Stimulated activated CD8-positive, alpha-beta memory T cell treated with anti-CD3 and anti-CD28 coated beads, Interleukin-4, amount 100 ng/mL, for 48 hours (primary cell): ENCODE measurements at places on chromosomes 11 and 22.

GRCh38 chr11:29985248-29985647 lies 31.6 kb downstream of the KCNA4 start:
- no peak for DNase-seq

- no peak for DNase-seq
Observed at GRCh38 chr11:35193767-35194166, 54.8 kb downstream of the CD44 start.

DNA sequence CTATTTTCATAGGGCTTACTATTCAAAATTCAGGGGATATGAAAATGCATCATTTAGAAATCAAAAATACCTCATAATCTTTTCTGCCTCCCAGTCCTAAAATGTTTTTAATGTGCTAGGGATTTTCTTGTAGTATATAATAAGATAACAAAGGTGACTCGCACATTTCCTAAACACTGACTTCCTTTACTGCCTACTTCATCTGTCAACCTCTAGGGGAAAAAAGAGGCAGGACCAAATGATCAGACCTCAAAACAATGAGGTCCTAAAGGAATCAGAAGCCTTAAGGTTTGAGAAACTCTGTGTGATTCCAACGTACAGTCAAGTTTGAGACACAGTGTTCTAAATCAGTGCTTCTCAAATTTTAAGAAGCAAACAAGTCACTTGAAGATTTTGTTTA lies 56.1 kb upstream of the POU2AF2 start:
- no peak for DNase-seq

DNA sequence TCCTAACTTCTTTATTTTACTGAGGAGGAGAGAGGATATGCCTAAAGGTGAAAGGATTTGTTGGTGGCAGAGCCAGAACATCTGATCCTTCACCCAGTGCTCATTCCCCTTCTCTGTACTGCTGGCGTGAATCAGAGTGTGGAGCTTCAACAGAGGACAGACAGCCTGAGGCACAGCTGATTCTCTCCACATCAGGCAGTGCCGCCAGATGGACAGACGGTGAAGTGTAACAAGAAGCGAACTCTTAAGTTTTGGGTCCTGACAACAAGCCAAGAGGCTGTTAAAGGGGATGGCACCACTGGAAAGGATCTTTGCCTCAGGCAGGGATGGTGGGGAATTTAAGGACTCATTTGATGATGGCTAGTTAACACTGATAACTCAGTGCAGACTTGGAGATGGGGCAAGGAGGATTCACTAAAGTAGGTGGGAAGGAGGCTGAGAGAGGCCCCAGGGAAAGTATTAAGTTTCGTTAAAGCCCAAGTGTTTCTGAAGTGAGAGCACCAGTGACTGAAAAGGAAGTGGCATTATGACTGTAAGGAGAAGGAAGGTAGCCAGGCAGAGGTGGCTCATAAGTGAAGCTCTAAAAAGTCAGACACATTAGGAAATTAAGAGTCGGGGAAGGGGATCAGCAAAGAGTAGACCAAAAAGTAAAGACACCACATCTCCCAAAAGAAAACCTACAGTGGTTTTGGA lies 81.3 kb downstream of the CLPB start:
- DNase-seq = peak; percentile 34
